ENCODE measurements at places on chromosomes 6 and 20. TPM values are rescaled to one million over a fixed set of nuclear protein-coding genes. Genes with fewer than 3 reads are reported as not detected.

The KHDC1L gene
- total RNA-seq = not detected

The FAM83C gene
- not detected for total RNA-seq

The TRDN gene
- not detected for total RNA-seq

The NMBR gene
- not detected for total RNA-seq

The SLC26A8 gene
- total RNA-seq = 0.26 TPM

The FOXP4 gene
- total RNA-seq = 4.9 TPM

The LAMA5 gene
- total RNA-seq = 12.1 TPM

The TXLNB gene
- 0.40 TPM for total RNA-seq

The DNAAF9 gene
- total RNA-seq = 3.0 TPM

The VNN1 gene
- total RNA-seq = 0.27 TPM

The C2 gene
- 0.13 TPM for total RNA-seq

The PLCB1 gene
- total RNA-seq = 7.2 TPM

The ZNF318 gene
- total RNA-seq = 4.8 TPM

The HEY2 gene
- total RNA-seq = 0.16 TPM

The PHACTR1 gene
- 7.8 TPM for total RNA-seq

The MYLK2 gene
- total RNA-seq = 1.0 TPM

The CRISP3 gene
- total RNA-seq = not detected

The SLC2A10 gene
- total RNA-seq = 0.55 TPM

The ID1 gene
- 433 TPM for total RNA-seq

The PACRG gene
- not detected for total RNA-seq

The CFB gene
- not detected for total RNA-seq

The EYA2 gene
- total RNA-seq = not detected

The PNPLA1 gene
- total RNA-seq = not detected

The LTB gene
- total RNA-seq = not detected

The LPA gene
- not detected for total RNA-seq

The C6orf15 gene
- not detected for total RNA-seq

The WFDC10B gene
- total RNA-seq = 0.39 TPM

The ZBTB12 gene
- 15.1 TPM for total RNA-seq
